ENCODE measurements at places on chromosomes 13 and 19.
A peak's percentile ranks its signal among the peaks of the same experiment; 100 is the strongest.

DNA sequence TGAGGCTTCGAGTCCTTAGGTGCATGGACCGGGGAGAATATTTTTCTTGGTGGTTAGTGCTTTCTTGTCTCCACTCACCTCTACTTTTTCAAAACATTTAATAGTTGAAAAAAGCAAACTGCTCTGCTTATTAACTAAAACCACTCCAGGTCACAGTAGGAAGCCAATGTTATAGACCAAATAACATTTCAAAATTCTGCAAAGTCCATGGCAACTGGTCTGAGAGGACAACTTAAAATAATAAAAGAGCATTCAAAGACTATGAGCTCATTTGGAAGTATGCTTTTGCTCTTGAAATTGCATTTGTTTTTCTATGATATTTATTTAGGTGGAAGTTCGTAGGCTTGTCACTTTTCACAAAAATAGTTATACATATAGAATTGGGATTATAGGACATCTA is 483.0 kb downstream of the DCT start:
- no peak for DNase-seq

- DNase-seq = no peak
These were observed 312.5 kb downstream of the OLFM4 start for GRCh38 chr13:53341144-53341510.

DNA sequence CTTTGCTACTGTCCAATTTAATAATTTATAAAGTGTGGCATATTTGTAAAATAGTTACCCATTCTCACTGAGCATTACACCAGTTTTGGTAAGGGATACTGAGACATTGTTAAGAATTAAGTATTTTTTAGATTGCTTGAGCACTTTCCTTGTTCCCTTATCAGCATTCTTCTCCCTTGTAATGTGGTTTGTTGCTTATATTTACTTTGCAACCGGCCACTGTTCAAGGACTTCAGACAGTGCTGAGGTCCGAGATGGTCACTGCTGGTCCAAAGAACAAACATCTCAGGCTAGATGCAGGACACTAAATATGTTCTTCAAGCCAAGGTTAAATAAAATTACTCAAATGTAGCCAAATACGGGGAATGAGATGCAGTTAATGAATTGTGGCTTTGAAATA is 161.4 kb downstream of the TM9SF2 start:
- no peak for DNase-seq

GRCh38 chr19:3868770-3869456 is at the start of gene ZFR2:
TSS of gene ZFR2 (minus strand) at chr19:3869038. CDS start at chr19:3869017, 21 bp downstream.
- DNase-seq = no peak

- no peak for DNase-seq
These were observed 104.7 kb downstream of the CRYL1 start for GRCh38 chr13:20420938-20421337.

DNA sequence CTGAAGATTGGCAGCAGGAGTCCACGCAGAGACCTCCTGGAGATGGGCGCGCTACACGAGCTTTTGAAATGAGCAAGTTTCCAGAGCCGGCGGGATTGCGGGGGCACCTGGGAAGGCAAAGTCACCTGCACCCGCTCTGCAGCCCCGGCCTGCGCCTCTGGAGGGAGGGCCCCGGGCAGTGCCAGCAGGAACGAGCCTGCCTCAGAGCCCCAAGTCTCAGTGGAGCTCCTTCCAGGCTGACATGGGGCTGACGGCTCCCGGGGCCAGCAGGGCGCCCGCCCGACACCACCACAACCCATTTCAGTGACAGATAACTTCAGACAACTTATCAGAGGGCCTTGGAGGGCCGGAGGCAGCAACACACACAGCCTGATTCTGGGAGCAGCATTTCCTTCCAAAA is 45.0 kb downstream of the RASA3 start:
- DNase-seq = no peak

GRCh38 chr19:14146789-14147216 is 10.4 kb upstream of the ASF1B start:
- peak; percentile 86 for DNase-seq

DNA sequence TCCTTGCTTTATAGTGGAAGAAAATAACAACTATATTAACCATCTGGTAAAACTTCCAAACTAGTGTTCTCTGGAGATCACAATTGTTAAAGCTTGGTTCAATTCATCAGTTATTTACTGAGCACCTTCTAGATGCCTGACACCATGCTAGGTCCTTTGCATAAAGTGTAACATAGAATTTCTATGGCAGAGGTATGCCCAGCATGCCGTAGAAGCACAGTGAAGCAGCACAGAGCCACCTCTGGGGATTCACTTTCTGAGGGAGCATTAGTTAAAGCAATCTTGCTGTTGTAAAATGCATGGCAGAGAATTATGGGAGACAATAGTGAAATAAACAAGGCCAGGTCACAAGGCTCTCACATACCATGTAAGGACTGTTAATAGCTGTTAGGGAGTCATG is 75.2 kb downstream of the LRRC63 start:
- no peak for DNase-seq

DNA sequence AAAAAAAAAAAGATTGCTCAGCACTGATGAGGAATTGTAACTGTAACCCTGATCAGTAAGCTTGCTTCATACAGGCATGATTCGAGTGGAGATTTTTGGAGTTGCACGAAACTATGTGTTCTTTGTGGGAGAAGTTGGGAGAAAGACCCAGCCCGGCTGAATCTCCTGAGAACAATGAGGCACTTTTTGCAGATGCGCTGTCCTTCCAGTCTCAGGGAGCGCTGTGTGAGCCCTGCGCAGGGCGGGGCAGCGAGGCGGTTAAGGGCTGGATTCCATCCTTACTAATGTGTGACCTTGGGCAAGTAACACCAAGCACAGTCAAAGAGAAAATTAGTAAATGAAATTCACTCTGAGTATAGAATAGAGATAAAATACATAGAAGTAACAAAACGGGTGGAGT is 76.9 kb downstream of the SIPA1L3 start:
- no peak for DNase-seq

GRCh38 chr13:21530656-21531055 is 71.6 kb upstream of the ZDHHC20 start:
- no peak for DNase-seq

DNA sequence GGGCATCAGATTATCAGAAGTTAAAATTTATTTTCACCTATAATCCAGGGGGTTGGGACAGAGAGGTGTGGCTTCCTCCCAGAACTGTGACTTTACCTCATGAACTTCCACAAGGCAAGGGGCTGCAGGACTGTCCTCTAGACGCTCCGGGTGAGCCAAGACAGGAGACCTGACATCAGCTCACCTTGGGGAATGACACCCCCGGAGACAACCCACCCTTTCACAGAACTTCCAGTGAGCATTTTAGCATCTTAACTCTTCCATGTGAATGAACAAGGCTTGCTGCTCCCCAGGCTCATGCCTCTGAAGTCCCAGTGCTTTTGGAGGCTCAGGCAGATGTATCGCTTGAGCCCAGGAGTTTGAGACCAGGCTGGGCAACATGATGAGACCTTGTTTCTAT is 29.4 kb upstream of the TFDP1 start:
- no peak for DNase-seq

- peak; percentile 55 for DNase-seq
These were observed 289.2 kb downstream of the KLF12 start for GRCh38 chr13:73844986-73845385.

DNA sequence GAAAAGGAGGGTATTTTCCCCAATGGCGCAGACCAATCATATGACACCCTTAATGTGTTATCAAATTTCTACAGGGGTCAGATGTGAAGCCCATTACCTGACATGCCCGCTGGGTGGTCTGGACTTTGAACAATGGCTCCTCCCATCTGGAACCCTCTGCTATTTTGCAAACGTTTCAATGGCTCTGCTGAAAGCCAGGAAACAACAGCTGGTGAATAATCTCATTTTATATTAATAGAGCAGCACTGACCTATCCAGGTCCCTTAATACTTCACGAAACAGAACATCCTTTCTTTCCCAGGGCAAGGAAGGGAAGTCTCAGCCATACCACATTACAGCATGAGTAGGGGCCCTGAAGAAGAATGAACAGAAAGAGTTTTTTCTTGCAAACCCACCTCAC is 20.3 kb upstream of the KPNA3 start:
- DNase-seq = no peak

DNA sequence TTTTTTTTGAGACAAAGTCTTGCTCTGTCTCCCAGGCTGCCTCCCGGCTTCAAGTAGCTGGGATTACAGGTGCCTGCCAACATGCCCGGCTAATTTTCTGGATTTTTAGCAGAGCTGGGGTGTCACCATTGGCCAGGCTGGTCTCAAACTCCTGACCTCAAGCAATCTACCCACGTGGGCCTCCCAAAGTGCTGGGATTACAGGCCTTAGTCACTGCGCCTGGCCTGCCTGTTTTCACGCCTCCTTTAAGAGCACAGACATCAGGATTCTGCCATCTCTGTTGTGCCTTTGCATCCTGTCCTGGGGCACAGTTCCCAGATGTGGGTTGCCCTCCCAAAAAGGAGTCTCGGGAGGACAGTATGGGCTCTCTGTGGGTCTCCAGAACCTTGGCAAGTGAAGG is 2.5 kb upstream of the PRAM1 start:
- DNase-seq = no peak

GRCh38 chr19:41452584-41453275 is 9.8 kb downstream of the ERICH4 start:
- no peak for DNase-seq

- no peak for DNase-seq
These were observed 3.2 kb downstream of the TMIGD2 start for GRCh38 chr19:4298810-4299550.

DNA sequence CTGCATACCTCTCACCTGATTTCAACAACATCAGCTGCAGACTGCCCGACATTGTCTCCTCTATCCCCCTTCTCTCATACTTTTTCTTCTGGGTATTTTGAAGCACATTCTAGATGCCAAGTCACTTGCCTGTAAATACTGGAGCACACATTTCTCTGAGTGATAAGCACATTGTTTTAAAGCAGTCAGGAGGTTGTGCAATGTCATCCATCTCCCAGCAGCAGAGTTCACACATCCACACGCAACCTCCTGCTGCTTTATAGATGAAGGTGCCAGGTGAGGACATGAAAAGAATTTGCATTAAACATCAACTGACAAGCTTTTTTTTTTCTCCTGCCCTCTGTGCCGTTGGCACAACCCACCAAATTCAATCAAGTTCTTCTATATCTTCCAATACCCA is 5.5 kb downstream of the UPK1A start:
- no peak for DNase-seq

DNA sequence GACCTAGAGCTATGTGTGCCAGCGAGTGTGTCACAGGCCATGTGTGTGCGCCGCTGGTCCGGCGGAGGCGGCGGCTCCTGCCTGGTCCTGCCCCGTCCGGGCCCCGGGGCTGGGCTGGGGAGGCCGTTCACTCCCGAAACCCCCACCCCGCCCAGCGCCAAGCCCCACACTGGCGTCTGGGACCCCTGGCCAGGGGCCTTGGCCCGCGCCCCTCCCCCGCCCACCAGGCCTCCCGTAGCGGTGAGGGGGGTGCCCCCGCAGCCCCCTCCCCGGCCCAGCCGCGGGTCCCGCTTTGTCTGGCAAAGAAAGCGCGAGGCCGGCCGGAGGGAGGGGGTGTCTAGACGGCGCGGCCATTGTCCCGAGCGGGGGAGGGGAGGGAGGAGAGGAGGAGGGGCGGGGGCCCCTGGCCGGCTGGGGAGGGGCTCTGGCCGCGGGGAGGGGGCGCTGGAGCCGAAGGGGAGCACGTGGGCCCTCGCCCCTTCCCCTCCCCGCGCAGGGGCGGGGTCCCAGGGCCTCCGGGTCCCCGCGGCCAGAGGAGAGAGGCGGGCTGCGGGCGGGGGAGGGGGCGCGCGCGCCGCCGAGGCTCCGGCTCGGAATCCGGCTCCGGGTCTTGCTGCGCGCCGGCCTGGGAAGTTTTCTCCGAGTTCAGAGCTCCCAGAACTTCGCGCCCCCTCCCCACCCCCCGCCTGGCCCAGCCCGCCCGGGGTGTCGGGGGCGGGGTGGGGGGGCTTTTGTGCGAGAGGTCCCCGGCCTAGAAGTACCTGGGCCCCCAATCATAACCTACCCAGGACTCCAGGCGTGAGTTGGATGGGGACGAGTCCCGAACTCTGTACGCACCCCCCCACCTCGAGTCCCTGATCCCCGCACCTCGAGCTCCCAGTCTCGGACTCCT is 888 bp downstream of the NOTCH3 start:
- peak; percentile 44 for DNase-seq

DNA sequence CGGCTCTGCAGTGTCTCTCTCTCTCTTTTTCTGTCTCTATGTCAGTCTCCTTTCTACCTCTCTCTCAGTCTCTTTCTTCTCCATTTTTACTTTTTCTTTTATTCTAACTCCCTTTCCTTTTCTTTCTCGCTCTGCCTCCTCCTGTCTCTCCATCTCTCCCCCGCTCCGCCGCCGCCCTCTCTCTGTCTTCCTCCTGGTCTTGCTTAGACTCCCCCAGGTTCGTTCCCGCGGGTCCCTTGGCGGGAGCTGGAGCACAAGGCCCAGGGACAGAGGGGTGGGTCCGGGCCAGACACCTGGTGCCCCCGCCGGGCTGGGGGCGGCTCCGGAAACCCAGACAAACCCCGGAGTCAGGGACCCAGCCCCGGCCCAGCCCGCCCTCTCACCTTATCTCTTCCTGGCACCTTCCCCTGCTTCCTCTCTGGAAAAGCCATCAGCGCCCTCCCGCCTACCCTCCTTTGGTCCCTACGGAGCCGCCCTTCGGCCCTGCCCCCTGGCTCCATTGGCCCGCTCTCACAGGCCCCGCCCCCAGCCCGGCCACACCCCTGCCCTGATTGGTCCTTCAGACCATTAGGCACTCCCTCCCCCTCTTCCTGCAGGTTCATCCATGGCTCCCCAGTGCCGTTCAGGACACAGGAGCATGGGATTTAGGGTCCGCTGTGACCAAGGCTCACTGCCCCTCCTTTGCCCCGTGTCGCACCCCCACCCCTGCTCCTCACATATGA is 15.4 kb upstream of the NOP53 start:
- DNase-seq = no peak

GRCh38 chr13:59837101-59837500 is 326.6 kb downstream of the DIAPH3 start:
- no peak for DNase-seq

DNA sequence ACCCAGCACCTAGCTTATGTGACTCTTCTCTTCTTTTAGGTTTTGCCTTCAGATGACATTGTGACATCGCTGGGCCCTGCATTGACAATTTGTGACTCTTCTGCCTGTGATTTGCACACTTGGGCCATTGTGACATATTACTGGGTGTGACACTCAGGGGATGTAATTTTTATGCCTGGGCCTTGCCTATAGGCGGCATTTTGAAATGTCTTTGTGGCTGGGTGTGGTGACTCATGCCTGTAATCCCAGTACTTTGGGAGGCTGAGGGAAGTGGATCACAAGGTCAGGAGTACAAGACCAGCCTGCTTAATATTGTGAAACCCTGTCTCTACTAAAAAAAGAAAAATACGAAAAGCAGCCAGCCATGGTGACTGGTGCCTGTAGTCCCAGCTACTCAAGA is 28.4 kb upstream of the ZNF681 start:
- DNase-seq = no peak

Data from fibroblast of skin of abdomen (primary cell).